Left lung (tissue), 14 donors: ENCODE measurements at places on chromosomes 16 and 17. TPM values are rescaled to one million over a fixed set of nuclear protein-coding genes. Genes with fewer than 3 reads are reported as not detected.

ABCA6 gene
- 14.6 TPM for total RNA-seq

KRT13 gene
- 29.1 TPM for total RNA-seq

STAC2 gene
- total RNA-seq, result 0.17 TPM

CCL7 gene
- 3.7 TPM for total RNA-seq

DLX4 gene
- total RNA-seq, result 0.76 TPM

CEMP1 gene
- 0.45 TPM for total RNA-seq

ALOXE3 gene
- 0.55 TPM for total RNA-seq

PSMD11 gene
- total RNA-seq, result 115 TPM

TBC1D26 gene
- total RNA-seq, result not detected

DNA sequence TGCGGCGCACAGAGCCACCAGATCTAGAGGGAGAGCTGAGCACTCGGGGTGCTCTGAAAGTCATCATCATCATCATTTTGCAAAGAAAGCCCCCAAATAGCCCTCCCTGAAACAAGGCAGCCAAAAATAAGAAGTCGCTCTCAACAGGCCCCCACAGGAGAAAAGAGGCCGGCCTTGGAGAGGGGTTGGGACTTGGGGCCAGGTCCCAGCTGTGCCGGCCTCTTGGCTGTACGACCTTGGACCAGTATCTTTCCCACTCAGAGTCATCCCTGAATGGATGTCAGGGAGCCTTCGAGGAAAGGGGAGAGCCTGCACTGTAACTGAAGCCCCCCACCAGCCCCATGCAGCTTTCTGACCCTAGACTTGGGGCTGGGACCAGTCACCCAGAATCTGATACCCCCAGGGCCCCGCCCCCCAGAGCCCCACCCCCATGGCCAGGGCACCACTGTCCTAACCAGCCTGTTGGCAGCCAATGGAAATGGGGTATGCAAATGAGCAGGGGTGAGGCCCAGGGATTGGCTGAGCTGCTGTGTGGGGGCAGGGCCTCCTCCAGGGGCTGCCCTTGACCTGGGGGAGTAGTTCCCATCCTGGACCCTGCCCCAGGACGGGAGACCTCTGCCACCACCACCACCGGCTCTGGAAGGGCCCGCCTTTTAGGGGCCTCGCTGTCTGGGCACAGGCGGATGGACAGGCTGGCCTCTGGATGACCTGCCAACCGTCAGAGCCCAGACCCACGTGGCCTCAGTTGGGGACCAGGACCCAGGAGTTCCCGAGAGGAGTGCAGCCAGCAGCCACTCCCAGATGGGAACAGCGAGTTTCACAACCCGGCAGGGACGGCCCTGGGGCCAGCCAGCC lies 15.4 kb downstream of the ZFPM1 start:
- DNase-seq, result no peak

GRCh38 chr17:49707608-49708514 lies at the start of gene SLC35B1:
Gene SLC35B1, minus strand, starts transcription at chr17:49707964. Its CDS starts 131 bp downstream, at chr17:49707833.
- DNase-seq, result peak; percentile 99

DNA sequence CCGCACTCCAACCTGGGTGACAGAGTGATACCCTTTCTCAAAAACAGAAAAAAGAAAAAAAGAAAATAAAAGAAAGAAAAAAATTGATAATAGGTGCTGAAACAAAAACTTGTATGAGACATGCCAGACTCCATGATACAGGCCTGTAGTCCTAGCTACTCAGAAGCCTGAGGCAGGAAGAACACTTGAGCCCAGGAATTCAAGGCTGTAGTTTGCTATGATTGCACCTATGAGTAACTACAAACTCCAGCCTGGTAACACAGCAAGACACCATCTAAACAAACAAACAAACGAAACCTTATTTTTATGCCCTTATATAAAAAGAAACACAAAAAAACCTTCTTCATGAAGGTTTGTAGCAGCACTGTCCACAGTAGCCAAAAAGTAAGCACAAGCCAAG lies 5.0 kb upstream of the CMTM4 start:
- no peak for DNase-seq

DNA sequence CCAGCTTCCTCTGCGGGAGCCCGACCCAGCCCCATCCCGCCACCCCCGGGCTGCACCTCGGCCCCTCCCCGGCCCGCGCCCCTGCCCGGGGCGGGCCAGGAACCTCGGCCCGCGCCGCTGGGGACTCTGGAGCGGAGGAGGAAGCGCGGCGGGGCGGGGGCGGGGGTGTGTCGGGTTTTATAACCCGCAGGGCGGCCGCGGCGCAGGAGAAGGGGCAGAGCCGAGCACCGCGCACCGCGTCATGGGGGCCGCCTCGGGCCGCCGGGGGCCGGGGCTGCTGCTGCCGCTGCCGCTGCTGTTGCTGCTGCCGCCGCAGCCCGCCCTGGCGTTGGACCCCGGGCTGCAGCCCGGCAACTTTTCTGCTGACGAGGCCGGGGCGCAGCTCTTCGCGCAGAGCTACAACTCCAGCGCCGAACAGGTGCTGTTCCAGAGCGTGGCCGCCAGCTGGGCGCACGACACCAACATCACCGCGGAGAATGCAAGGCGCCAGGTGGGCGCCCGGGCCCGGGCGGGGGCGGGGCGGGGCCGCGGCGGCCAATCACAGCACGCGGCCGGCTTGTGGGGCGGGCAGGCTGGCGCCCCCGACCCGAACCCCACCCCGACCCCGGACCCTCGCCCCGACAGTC lies at the start of gene ACE:
ACE (plus strand) TSS at position 208 of the 626 bp plus-strand sequence; CDS start at position 242, 34 bp downstream.
- DNase-seq, result no peak

GRCh38 chr16:73036074-73036826 lies 11.7 kb downstream of the ZFHX3 start:
- DNase-seq, result no peak

DNA sequence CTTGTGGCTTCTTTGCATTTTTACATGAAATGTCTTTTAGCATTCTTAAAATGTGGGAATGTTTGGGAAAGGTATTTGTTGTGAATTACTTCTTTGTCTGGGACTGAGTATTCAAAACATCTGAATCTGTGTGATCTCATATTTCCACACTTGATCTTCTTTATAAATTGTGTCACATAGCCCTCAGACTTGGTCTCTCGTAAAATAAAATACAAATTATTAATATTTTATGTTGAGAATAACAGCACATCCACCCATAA lies 81.9 kb downstream of the TUBD1 start:
- DNase-seq, result no peak

DNA sequence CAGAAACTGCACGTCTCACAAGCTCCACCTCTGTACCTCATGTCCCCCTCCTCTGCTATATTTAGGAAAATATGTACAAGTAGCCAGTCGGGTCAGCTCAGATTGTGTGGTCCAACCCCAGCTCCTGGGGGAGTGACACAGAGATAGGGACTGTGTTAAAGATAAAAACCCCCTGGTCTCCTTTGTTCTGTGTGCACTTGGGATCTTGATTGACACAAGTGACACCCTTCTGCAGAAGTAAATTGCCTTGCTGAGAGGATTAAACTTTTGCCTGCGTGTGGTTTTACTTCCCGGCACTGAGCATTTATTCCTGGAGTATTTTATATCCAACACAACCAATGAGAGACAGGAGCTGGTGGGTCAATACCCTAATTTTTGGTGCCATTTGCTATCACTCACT lies 37.5 kb downstream of the TLE7 start:
- DNase-seq, result no peak

- DNase-seq, result no peak
Measured at GRCh38 chr16:49462362-49462988, 88.9 kb downstream of the C16orf78 start.

- no peak for DNase-seq
Measured at GRCh38 chr17:75694536-75694935, 26.7 kb upstream of the ITGB4 start.

DNA sequence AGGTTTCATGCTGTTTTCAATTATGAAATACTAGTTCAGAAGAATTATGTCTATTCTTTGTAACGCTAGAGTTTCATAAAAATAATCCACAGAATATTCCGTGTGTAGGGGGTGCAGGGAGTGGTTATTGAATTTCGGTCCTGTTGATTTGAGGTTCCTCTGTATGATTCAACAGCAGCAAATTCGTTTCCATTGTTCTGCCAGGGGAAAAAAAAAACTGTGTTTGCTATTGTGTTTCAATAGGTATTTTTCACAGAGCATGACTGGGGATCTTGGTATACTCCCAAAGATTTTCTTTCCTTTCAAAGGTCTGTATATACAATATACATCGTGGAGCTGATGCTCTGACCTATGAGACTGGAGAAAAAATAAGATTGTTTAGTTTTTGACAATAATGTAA lies 15.8 kb downstream of the SHISA9 start:
- DNase-seq, result no peak

- no peak for DNase-seq
Measured at GRCh38 chr17:60107526-60108257, 29.0 kb upstream of the HEATR6 start.

GRCh38 chr17:81295676-81296381 lies 722 bp upstream of the SLC38A10 start:
- peak; percentile 74 for DNase-seq

DNA sequence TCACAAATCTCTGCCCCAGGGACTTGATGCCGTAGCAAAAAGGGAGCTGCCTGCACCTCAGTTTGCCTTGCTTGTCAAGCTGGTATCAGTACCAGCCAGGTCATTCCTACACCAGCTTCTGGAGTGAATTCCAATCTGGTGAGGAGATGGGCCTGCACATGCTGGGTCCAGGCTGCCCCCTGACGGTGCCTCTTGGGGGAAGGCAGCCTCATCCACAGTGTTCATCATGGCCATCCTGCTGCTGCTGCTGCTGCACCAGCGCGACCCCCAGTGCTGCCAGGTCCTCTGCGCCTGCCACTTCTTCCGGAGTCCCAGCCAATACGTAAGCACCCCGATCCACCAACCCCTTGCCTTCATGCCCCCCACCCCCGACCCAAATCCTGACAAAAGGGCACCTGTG lies 8.3 kb downstream of the MRPL27 start:
- DNase-seq, result no peak

DNA sequence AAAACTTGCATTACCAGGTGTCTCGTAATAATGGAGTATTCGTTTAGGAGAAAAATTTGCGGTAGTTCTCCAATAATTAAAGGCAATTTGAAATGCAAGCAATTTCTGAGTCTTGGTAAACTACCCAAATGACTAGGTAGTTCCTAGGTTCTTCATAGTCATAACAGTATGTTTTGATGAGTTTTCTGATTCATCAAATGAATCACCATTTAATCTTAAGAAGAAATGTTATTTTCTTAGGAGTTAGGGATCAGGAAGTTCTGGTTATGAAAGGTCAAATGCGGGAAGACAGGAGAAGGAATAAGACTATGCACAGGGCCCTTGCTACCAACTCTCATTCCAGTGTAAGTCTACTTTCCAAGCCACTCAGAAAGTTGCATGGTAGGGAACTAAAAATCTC lies 221.5 kb upstream of the SOX9 start:
- no peak for DNase-seq

- no peak for DNase-seq
Measured at GRCh38 chr16:53078765-53079485, 24.1 kb downstream of the CHD9 start.

DNA sequence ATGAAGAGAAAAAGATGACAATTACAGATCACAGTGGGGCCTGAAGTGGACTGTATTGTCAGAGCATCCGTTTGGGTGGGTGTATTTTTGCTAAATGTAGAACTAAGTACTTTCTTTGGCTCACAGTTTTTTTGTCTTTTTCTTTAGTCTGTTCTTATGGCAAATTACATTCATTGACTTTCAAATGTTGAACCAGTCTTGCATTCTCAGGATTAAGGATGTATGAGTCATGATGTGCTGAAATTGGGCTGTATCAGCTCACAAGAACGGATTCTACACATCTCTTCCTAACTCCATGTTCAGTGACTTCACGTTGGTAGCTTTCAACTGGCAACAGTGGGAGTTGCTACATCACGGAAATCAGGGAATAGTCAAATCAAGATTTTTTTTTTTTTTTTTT lies 66.5 kb downstream of the TEX2 start:
- DNase-seq, result no peak

GRCh38 chr17:40552806-40553693 lies 12.2 kb downstream of the CCR7 start:
- no peak for DNase-seq

GRCh38 chr16:29644338-29644857 lies 18.6 kb upstream of the SPN start:
- DNase-seq, result no peak

- DNase-seq, result no peak
Measured at GRCh38 chr17:2279707-2280106, 23.9 kb downstream of the SMG6 start.

GRCh38 chr16:27849621-27850020 lies 213.9 kb downstream of the GSG1L start:
- no peak for DNase-seq

GRCh38 chr16:88430185-88430523 lies 22.9 kb upstream of the ZFPM1 start:
- peak; percentile 35 for DNase-seq

DNA sequence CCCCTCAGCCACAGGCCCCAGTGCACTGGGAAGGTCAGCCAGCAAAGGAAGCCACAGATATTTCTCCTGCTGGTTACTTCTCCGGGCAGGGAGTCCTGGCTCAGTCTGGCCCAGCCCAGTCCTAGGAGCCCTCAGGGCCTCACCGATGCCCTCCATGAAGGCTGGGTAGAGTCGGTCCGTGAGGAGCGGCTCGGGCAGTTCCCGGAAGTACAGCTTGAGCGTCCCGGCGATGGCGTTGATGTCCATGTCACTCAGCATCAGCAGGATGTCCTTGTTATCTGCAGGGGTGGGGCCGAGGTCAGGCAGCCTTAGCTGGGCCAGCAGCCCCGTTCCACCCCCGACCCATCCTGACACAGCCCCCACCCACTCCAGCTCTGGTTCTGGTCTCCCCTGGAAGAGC lies 13.7 kb downstream of the TIMM22 start:
- peak; percentile 67 for DNase-seq

DNA sequence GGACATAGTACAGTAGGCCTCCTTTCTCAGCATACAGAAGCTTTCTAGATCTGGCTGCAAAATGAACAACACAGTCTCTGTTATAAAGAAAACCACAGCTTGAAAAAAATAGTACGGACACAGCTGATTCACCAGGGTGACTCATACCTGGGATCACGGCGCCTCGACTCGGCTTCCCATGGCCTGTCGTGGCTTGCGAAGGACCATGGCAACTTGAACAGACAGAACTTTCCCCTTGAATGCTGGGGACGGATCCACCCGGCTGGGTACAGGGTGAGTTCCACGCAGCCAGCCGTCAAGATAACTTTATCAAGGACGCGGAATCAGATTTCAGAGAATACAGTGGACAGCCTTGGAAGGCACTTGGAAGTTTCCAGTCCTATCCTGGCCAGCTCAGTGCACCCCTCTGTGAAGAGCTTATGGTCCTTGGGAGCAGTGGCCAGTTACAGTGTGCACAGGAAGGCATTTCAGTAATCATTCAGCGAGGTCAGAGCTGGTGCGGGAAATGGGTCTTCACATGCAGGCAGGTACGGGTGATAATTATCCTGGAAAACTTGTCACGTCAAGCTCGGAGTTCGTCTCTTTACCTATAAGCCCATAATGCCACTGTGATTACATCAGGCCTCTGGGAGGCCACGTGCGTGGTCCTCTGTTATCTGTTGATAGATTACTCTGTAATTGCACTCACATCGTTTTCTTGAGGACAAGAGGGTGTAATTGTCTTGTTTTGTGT lies 57.9 kb upstream of the MAF start:
- DNase-seq, result no peak

GRCh38 chr17:51119415-51120356 lies 982 bp downstream of the SPAG9 start:
- DNase-seq, result peak; percentile 61

- no peak for DNase-seq
Measured at GRCh38 chr17:70096861-70097260, 21.8 kb downstream of the KCNJ16 start.
